ENCODE measurements at places on chromosomes 12 and 14. TPM values are rescaled to one million over a fixed set of nuclear protein-coding genes. Genes with fewer than 3 reads are reported as not detected.

ATG101 gene
- 7.6 TPM for total RNA-seq

GRIN2B gene
- not detected for total RNA-seq

KLRC1 gene
- not detected for total RNA-seq

PTPN21 gene
- 63.0 TPM for total RNA-seq

RERG gene
- 39.1 TPM for total RNA-seq

MANSC4 gene
- total RNA-seq, result not detected

TGM1 gene
- 11.7 TPM for total RNA-seq

CLBA1 gene
- 8.7 TPM for total RNA-seq

PTGER2 gene
- 3.5 TPM for total RNA-seq

SLC7A8 gene
- total RNA-seq, result 102 TPM

RNASE3 gene
- total RNA-seq, result not detected

CYP27B1 gene
- total RNA-seq, result 1.8 TPM

SYCP3 gene
- total RNA-seq, result not detected

HPD gene
- total RNA-seq, result not detected

IFI27 gene
- 276 TPM for total RNA-seq

MIP gene
- total RNA-seq, result not detected

FAM90A1 gene
- total RNA-seq, result 0.89 TPM

CRACR2A gene
- 1.8 TPM for total RNA-seq

KIF5A gene
- 2.3 TPM for total RNA-seq

LRFN5 gene
- total RNA-seq, result 9.4 TPM

All from stomach (tissue), 19 donors.